Globus pallidus (tissue), 1 donor: ENCODE measurements at places on chromosomes 4 and X.

- DNase-seq = no peak
Observed at GRCh38 chr4:7197910-7198309, 5.6 kb downstream of the SORCS2 start.

GRCh38 chr4:8332038-8332857, 62.7 kb downstream of the HTRA3 start:
- DNase-seq = no peak

DNA sequence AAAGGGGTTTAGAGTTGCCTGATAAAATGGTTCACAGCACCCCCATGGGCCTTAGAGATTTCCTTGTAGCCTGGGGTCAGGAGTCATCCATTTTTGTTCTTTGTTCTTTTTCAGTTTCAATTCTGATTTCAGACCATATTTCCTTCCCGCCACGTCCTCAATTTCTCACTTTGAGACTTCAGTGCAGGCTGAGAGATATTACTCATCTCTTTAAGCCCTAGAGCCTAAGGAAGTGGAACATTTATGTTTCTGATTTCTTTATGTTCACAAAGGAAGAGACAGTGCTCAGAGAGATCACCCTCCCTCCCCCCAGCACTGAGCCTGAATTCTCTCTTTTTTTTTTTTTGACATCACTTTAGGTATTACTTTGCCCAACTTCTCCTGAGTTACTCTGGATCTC, 56.3 kb downstream of the MSN start:
- DNase-seq = no peak

DNA sequence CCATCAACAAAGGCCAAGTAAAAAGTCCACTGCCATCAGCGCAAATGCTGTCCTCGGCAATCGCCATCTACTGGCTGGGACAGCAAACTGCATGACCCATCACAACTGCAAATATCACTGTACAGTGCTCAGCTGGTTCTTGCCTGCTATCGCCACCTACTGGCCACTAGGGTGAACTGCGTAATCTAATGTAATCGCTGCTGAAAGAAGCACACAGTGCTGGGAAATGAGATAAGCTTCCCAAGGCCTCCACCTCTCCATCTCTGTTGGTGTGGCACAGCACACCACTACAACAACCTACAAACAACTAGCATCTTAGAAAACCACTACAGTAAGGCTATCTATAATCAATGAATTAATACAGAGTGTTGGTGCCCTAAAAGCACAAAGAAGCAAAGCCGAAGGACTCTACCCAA, 298.3 kb downstream of the TEX13A start:
- DNase-seq = peak; percentile 20

DNA sequence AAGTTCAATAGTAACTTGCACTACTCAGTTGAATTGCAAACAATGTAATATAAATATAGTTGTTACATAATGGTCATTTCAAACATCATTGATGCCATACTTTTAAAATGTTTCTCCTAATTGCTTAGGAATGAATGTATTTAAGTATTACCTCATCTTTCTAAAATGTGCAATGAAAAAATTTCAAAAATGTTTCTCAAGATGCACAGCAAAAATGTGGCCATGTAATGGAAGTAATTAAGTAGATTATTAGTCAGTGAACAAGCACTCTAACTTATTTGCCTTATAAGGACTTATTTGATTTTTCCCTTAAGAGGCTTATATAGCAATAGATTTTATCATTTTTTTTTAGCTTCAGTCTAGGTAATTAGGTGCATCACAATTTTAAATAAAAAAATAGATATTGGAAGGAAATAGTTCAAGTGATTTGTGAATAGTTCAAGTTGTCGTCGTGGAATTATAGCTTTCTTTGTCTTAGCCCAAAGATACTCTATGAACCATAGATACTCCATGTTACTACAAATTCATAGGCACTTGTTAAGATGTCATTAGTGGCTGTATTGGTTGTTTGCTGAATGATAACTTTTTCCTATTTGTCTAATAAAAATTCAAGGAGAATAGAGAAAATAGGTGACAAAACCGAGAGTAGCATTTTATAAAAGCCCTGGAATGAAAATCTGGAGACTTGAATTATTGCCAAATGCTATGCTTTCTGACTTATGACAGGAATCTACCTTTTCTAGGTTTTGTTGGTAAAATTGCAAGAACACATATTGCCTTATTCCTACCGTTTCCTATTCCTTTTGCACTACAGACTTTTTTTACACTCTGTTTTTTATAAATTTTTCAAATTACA, 118.5 kb downstream of the TLL1 start:
- DNase-seq = no peak

DNA sequence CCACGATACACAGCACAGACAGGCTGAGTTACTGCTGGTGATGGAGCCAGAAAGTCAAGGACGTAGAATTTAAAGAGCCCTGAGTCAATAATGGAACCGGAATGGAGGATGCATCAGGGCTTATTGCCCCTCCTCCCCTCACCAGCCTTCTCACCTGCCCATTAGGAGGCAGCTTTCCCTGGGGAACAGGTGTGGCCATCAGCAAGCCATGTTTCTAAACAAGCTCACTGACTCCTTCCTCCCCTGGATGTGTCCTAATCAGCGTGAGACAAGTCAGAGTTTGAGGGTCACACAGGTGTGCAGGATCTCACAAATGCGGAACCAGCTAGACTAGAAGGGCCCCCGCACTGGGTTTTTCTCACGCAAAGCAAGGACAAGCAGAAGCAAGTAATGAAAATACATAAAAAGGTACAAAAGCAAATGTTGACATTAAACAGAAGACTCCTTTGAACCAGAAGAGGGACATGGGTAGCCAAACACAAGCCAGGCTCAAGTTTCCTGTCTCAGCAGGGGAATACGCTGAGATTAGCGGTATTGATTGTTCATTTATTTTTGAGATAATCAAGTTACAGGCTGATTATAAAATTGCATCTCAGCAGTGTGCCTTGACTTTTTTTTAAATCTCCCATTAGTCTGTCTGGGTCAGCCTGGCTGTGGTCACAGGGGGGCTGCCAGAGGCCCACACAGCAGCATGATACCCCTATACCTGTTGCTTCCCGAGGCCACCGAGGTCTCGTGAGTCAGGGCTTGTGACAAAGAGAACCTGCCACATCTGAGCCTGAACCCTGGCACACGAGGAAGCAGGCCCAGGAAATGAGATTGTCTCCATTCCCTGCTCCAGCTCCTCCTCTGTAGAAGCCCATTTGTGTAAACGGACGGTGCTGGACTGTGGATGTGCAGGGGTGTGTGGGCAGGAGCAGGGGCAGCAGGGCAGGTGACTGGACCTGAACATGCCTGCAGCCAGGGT, 37.4 kb downstream of the CCKAR start:
- DNase-seq = no peak

GRCh38 chrX:137568741-137569469, 3.0 kb downstream of the ZIC3 start:
- no peak for DNase-seq

GRCh38 chrX:39309018-39309635, 507.9 kb downstream of the MID1IP1 start:
- no peak for DNase-seq

GRCh38 chrX:70494441-70494840, 49.8 kb downstream of the DLG3 start:
- DNase-seq = no peak

DNA sequence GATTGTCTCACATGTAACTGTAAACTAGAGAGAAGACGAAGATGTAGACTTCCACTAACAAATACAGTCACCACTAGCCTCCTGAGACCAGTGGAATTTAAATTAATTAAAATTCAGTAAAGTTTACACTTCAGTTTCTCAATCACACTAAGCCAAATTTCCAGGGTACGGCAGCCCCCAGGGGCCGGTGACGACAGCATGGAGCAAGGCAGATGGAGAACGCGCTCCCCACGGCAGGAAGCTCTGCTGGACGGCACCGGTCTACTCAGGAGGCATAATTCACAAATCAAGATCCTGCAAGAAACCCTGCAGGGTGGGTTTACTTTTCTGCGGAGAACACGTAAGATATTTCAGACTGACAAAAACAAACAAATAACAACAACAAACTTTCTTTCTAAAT, 80.7 kb downstream of the FAT1 start:
- DNase-seq = no peak

DNA sequence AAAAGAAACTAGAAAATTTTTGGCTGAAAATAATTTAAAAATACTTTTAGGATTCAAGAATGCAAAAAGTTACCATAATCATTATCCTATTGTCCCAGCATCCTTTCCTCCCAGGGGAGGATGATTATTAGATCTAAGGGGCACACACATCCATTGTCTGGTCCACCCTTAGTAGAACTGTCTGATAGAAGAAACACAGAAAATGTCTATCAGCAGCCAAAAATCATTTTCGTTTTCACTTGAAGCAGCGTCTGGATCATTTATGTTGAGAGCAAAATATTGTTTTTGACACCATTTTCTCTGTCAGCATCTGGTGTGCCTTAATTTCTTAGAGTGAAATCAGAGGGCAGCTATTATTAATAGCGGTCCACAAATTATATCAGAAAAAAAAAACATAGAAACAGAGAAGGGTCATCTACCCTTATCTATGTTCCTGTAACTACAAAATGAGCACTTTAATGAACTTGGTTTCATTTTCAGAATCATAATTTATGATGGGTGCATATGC, 446.3 kb downstream of the TRAM1L1 start:
- DNase-seq = no peak

DNA sequence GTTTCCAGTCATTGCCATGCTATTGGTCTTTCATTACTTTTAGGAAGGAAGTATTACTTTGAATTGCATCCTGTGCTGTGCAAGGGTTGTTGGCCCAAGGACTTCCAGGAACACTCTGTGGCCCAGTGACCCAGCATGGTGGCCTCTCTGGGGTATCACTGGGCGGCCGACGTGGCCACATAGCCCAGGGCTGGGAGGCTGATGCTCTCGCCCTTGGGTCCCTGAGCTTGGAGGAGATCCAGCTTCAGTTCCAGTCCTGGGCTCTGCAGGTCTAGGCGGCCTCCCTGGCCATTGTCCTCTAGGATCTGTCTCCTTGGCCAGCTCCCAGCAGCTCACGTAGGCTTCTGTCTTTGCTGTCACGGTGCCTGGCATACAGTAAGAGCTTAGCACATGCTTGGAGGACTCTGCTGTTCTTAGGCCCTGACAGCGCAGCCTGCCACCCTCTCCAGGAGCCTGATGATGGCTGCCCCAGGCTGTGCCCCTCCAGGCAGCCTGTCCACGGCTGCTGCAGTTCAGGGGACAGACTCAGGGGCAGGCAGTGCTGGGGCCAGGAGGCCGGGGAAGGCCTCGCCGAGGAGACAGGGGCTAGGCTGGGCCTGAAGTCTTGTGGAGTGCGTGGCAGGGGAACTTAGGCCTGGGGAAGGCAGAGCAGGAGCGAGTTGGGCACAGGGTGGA, 42.2 kb downstream of the SORCS2 start:
- no peak for DNase-seq

GRCh38 chr4:24741910-24742309, 53.5 kb upstream of the SOD3 start:
- DNase-seq = no peak

- no peak for DNase-seq
Observed at GRCh38 chr4:141004823-141005222, 128.4 kb downstream of the RNF150 start.

DNA sequence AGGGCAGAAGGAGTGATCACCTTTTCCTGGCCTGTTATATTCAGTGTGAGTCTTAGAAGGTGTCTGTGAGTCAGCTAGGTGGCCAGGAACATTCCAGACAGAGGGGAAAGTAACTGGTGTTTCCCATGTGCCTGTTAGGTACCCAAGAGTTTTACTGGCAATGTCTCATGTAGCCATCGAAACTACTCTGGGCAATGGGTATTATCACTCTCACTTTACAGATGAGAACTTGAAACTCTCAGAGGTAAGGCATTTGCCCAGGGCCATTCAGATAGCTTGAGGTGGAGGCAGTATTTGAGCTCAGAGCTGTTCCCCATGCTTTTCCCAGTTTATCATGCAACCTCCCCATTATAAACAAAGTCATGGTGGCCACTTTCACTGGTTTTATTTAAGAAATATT, 80.4 kb upstream of the NHS start:
- DNase-seq = no peak

DNA sequence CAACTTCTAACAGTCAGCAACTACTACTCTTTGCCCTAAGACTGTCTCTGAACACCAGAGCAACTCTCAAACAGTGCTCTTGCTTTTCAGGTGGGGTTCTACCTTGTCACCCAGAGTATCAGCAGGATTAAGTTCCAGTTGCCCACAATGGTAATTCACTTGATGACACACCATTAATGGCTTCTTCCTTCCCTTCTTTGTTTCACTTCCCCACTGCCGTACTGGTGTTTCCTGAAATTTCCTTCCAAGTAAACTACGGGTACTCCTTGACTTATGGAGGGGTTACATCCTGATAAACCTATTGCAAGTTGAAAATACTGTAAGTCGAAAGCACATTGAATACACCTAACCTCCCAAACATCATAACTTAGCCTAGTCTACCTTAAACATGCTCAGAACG, 36.6 kb upstream of the PDK3 start:
- no peak for DNase-seq

- no peak for DNase-seq
Observed at GRCh38 chr4:65880594-65880993, 210.3 kb upstream of the EPHA5 start.

GRCh38 chr4:58962424-58962823, 1852.2 kb upstream of the IGFBP7 start:
- no peak for DNase-seq

DNA sequence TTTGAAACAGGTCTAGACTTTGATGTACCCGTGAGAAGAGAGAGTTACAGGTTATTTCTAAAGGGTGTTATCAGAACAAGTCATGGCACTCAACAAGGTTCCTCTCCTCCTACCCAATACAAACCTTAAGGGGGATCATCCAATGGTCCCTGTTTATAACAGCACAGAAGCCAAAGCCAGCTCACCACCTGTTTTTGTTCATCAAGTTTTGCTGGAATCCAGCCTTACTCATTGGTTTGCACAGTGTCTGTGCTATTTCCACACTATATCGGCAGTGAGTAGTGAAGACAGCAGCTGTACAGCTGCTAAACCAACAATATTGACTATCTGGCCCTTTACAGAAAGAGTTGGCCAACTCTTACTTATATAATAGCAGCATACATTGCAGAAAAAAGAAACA, 262.1 kb upstream of the STS start:
- no peak for DNase-seq
